ENCODE measurements at places on chromosomes 1 and 21.

DNA sequence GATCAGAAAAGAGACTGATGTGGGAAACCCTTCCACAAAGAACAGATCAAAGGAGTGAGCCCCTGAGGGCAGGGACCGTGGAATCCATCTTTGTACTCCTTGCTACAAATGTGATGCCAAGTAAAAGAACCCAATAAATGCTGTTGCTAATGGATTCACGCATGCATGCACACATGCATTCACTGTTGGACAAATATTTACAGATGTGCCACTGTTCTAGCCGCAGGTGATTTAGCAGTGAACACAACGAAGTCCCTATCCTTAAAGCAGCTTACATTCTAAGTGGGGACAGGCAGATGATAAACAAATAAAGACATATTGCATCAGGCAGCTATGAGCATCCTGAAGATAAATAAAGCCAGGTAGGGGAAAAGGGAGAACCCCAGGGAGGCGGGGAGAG lies 67.8 kb downstream of the ITPKB start:
- DNase-seq, result no peak

GRCh38 chr1:219038398-219038797 lies 135.3 kb upstream of the LYPLAL1 start:
- DNase-seq, result no peak

- no peak for DNase-seq
Observed at GRCh38 chr1:225607355-225607754, 45.6 kb downstream of the ENAH start.

DNA sequence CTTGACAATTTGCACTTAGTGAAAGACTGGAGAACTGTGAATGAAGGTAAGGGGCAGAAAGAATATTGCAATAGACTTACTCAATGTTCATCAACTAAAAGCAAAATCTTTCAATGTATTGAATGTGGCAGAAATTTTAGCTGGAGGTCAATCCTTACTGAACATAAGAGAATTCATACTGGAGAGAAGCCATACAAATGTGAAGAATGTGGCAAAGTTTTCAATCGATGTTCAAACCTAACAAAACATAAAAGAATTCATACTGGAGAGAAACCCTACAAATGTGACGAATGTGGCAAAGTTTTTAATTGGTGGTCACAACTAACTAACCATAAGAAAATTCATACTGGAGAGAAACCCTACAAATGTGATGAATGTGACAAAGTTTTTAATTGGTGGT lies 80.7 kb downstream of the JMJD4 start:
- DNase-seq, result no peak

- no peak for DNase-seq
Observed at GRCh38 chr1:76158126-76158525, 83.6 kb downstream of the ST6GALNAC3 start.

DNA sequence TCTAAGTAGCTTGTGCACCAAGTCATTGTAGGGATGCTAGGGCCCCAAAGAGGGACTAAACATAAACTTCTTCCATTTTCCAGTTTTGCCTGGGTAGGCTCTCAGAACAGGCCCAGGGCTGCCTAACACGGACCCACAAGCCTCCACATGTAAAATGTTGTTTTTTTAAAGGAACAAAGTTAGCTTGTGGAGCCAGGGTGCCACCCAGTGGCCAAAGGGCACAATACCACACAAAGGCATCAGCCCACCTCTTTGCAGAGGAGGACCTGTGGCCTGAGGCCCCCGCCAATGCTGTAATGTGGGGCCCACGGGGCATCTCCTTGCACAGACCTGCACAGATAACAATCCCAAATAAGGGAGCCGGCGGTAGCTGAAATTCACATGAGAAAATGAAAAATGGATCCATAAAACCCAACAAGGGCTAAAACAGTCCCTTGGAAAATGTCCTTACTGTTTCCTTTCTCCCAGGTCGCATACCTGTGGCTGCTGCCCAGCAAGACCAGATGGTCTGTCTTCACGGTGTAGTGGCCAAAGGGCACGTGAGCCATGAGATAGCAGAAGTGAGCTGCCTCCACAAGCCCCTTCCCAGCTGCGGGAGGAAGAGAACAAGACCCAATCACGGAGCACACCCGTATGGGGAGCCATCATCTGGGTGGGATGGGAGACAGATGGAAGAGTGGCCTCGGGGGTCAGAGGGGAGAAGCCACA lies 23.8 kb downstream of the SEC16B start:
- peak; percentile 41 for DNase-seq

DNA sequence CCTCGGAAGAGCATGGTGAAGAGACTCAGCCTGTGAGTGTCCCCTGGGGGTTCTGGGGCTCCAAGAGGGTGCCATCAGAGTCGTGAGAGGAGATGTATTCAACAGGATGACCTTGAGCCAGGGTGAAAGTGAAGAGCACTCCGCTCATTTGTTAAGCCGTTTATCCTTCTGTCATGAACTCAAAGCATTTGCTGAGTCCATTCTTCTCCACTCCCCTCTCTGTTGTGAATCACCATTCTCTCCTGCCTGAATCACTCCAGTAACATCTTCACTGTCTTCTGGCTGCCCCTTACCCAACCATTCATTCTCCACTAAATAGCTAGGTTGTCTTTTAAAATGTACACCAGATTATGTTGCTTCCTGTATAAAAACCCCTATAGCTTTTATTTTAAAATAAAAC lies 102.2 kb downstream of the RGL1 start:
- no peak for DNase-seq

- DNase-seq, result no peak
Observed at GRCh38 chr1:20349561-20349960, 58.9 kb downstream of the VWA5B1 start.

DNA sequence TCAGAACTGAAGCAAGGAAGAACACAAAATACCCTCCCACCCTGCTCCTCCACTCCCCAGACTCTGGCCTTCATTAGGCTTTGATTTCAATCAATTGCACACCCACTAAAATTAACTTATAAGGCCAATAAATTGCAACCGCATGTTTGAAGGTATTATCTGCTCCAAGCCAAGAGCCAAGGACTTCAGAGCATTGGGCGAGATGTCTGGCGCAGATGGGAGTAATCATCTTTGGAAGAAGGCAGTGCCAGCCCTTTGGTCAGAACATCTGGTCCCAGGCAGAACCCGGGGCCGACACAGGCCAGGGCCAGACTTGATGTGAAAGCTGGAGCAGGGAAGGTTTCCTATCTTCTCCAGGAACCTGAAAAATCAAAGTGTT lies 60.0 kb downstream of the SLC66A1 start:
- no peak for DNase-seq

GRCh38 chr21:44862869-44863685 lies 10.4 kb downstream of the PTTG1IP start:
- no peak for DNase-seq

DNA sequence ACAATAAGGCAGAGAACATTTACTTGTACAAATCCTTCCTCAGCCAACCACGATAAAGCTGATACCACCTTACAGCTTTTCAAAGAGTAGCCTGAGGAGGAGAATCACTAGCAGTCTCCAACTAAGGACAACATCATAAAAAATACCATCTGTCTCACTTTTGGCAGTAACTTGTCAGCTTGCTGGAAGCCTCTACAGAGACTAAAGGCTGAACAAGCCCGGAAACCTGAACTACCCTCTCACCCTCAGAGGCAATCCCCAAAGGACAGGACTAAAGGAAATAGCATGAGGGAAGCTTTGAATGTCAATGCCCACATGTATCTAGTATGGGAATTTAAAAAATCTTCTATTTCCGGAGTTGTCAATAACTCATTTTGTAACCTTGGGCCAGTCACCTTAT lies 10.6 kb downstream of the SRSF4 start:
- no peak for DNase-seq

- no peak for DNase-seq
Observed at GRCh38 chr21:31356440-31356839, 12.4 kb upstream of the TIAM1 start.

- no peak for DNase-seq
Observed at GRCh38 chr1:210883821-210884220, 250.1 kb downstream of the KCNH1 start.

GRCh38 chr1:160344241-160344640 lies 1.1 kb downstream of the NCSTN start:
- no peak for DNase-seq

- no peak for DNase-seq
Observed at GRCh38 chr1:9181990-9182783, 52.4 kb upstream of the H6PD start.

DNA sequence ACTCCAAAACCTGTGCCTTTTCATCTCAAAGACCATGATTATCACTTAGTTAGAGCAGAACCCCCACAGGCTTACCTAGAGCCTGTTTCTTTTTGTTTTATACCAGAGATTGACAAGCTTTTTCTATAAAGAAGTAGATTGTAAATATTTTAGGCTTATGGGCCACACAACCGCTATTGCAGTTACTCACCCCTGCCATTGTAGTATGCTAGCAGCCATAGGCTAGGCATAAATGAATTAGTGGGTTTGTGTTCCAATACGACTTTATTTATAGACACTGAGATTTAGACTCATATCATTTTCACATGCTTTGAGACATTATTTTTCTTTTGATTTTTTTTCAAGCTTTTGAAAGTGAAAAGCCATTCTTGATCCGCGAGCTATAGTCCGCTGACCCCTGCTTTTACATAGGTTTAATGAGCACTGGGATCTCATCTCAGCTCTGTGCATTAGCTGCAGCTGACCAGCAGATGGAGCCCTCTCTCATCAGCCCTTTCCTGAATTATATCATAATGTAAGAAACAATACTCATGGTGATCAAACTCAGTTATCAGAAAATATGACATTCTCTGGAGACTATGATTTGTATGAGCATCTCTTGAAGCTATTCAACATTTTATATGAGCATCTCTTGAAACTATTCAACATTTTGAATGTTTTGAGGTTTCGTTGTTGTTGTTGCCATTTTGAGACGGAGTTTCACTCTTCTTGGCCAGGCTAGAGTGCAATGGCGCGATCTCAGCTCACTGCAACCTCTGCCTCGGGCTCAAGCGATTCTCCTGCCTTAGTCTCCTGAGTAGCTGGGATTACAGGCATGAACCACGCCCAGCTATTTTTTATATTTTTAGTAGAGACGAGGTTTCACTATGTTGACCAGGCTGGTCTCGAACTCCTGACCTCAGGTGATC lies 111.9 kb upstream of the L1TD1 start:
- peak; percentile 7 for DNase-seq

GRCh38 chr21:42476388-42477331 lies 19.4 kb downstream of the RSPH1 start:
- no peak for DNase-seq

- DNase-seq, result no peak
Observed at GRCh38 chr1:5466487-5466886, 525.7 kb downstream of the NPHP4 start.
